CD8-positive, alpha-beta memory T cell (primary cell): ENCODE measurements at places on chromosomes 2 and 18.

GRCh38 chr2:239306274-239307220 lies 94.3 kb downstream of the HDAC4 start:
- DNase-seq = peak; percentile 30

GRCh38 chr2:136301006-136301405 lies 183.1 kb upstream of the CXCR4 start:
- no peak for DNase-seq

GRCh38 chr18:3245853-3246634 lies 1.6 kb upstream of the MYL12A start:
- DNase-seq = peak; percentile 62

GRCh38 chr18:13235981-13236380 lies 17.4 kb downstream of the LDLRAD4 start:
- no peak for DNase-seq
